Stimulated activated CD4-positive, alpha-beta T cell treated with anti-CD3 and anti-CD28 coated beads, Interleukin-4, amount 100 ng/mL, for 24 hours (primary cell): ENCODE measurements at places on chromosomes 4 and X.

DNA sequence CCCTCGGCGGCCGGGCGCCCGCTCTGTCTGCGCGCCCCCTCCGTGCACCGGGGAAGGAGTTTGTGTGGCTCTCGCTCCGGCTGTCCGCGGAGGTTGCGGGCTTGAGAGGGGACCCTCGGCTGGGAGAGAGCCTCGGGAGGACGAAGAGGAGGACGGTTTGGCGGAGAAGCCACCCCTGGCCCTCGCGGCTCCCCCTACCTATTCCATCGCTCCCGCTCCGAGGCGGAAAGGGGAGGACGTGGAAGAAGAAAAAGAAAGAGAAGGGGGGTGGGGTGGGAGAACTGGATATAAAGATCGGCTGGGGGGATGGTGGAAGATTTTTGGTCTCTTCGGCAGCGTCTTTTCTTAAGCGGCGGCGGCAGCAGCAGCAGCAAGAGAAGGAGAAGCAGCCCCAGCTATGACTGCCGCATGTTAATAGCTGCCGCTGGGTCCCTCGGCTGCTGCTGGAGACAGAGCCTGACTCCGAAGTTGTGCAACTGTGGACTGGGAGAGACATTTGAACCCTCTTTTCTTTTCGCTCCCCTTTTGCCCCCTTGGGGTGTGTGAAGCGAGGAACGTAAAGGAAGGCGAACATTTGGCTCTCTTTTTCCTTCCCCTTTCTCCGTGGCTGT, 895 bp downstream of the ADGRL3 start:
- DNase-seq: no peak

- DNase-seq: no peak
Observed at GRCh38 chr4:40870150-40870549, 120.4 kb downstream of the NSUN7 start.

DNA sequence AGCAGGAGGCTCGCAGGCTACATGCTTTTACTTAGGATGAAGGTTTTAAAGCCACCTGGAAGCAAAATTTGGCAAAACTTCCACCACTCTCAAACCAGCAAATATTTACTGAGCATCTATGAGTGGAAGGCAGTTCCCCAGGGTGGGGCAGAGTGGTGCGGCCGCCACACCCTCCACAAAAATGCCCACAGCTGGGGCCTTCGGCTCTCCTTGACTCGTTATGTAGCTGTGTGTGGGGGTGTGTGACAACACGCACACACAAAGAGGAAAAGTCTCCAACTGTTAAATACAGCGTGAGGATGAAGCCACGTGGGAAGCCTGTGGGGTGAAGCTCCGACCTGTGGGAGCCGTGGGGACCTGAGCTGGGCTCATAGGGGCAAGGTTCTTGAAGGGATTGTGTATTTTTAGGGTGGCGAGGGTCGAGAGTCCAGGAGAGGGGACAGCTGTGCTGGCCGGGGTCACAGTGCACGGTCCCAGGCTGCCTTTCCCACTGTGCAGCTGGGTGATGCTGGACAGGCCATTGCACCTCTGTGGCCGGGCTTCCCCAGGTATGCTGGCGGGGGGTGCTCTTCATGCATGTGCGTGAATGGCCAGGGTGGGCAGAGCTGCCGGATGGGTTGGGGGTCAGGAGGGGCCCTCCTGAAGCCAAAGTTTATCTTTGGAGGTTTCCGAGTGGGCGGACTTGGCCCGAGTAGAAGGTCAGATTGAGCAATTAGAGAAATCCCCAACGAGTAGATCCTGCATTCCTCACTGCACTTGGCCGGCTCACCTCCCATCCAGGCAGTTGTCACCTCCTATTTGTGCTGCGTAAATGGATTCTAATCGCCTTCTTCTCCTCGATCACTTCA, 25.4 kb downstream of the SORCS2 start:
- DNase-seq: no peak

DNA sequence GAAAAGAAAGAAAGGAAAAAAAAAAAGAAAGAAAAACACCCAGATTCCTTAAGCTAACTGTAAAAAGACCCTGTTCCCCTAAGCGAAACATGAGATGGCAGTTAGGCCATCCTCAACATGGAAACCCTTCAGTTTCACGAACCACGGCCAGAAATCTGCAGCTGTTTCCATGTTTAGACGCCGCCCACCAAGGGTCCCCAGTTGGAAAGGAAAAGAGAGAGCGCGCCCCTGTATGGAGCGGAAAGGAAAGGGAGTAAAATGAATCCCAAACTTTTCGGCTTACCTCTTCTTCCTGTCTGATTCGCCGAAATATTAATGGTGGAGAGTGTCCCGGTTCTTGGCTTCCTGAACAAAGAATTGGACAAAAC, 38.3 kb downstream of the MGARP start:
- DNase-seq: no peak

DNA sequence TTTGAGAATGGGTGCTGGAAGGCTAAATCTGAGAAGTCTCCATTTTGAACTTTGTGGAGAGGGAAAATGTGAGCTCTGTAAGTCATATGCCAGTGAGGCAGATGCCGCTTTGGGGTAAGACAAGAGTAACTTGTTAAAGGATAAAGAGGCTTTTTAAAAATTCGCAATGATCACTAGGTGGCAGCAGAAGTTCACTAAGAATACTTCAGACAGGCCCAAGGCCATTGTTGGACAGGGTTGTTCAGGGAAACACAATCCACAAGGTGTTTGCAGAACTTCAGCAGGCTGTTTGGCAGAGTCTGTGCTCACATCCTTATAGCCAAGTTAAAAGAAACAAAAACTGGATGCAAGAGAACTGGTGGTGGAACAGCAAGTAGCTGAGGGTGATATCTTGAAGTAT, 13.7 kb upstream of the PIGA start:
- DNase-seq: peak; percentile 6

GRCh38 chrX:123809854-123810375, 49.9 kb upstream of the XIAP start:
- DNase-seq: no peak

DNA sequence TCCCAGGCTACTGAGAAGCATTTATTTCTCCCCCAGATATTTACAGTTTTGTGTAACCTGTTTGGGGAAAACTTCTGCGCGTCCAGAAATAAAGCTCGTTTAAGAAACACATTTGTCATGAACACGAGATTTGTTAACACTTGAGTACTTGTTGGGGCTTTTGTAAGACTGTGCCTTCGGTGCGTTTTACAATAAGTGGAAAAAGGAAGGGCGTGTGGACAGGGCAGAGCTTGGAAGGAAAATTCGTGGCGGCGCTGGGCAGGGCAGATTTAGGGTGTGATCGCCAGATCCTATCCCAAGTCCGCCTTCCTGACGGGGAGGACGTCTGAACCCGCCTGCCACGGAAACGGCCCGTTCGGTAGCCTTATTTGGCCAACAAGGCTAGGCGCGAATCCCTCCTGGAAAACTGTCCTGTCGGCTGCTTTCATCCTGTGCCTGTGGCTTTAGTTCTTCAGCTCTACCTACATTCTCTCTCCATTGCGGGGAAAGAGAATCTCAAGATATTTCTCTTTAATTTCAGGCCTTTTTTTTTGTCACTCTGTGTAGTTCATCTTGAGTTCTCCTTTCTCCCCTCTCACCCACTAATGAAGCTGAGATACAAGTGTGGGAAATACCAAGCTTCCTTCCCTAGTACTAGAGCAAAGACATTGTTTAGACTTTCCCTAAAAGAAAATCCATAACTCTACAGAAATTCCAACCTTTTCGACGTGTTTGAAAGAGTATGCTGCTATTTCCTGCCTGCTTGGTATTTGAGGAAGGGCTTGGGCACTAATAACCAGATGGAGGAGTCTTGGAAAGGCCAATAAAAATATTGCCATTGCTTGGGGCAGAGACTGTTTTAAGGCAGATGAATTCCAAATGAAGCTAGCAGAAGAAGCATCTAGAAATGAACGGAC, 982 bp downstream of the PDLIM5 start:
- DNase-seq: peak; percentile 17

- no peak for DNase-seq
Observed at GRCh38 chr4:147518086-147518485, 37.2 kb downstream of the EDNRA start.

- DNase-seq: no peak
Observed at GRCh38 chr4:119099227-119099810, 36.3 kb upstream of the MYOZ2 start.

DNA sequence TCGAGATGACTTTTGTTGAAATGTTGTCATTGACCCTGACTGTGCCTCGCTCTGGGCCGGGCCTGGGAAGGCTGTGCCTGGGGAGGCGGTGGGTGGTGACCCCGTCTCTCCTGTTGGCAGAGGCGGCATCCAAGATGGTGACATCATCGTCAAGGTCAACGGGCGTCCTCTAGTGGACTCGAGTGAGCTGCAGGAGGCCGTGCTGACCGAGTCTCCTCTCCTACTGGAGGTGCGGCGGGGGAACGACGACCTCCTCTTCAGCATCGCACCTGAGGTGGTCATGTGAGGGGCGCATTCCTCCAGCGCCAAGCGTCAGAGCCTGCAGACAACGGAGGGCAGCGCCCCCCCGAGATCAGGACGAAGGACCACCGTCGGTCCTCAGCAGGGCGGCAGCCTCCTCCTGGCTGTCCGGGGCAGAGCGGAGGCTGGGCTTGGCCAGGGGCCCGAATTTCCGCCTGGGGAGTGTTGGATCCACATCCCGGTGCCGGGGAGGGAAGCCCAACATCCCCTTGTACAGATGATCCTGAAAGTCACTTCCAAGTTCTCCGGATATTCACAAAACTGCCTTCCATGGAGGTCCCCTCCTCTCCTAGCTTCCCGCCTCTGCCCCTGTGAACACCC, 36.4 kb downstream of the HTRA3 start:
- DNase-seq: no peak

GRCh38 chr4:3689006-3689405, 77.2 kb upstream of the ADRA2C start:
- DNase-seq: no peak

GRCh38 chrX:6813836-6814370, 279.0 kb upstream of the VCX3A start:
- DNase-seq: no peak

- DNase-seq: no peak
Observed at GRCh38 chr4:69894186-69894585, 34.2 kb upstream of the SULT1E1 start.

DNA sequence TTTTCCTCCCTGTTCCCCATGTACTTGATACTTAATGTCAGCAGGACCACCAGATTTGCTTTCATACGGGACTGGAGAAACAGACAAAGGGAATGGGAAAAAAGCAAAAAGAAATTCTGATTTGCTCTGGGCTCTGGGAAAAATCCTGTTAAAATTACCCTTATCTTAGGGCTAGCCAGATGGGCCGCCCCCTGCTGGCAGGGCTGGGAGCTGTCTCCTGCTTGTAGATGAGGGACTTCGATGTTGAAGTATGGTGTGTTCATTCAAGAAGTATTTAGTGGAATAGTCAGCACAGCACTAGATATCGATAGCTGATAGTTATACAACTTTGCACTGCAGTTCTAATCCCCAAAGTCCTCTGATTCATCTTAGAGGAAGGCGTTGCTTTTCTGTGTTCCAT, 45.8 kb downstream of the BCORL1 start:
- peak; percentile 51 for DNase-seq

GRCh38 chrX:130071611-130072344, 38.5 kb downstream of the ELF4 start:
- no peak for DNase-seq

GRCh38 chr4:37623940-37624339, 62.2 kb downstream of the RELL1 start:
- no peak for DNase-seq

- DNase-seq: no peak
Observed at GRCh38 chr4:117893207-117893606, 141.1 kb upstream of the NDST3 start.

- no peak for DNase-seq
Observed at GRCh38 chr4:123812066-123812390, 415.4 kb downstream of the SPRY1 start.

DNA sequence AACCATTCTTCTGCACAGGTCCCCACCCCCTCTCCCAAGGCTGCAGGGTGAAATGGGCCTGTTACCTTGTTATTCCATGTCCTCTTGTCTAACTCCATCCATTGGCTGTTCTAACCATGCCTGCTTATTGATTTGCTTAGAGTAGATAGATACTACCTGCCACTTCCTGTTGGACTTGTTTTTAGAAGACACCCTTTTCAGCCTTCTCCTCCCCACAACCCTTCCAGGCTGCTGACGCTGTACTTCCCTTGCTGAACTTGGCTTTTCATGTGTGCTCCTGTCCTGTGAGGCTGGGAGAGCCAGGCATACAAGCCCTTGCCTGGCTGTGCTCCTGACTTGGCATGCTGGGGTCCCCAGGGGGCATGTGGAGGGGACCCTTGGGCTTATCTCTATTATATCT, 81.9 kb downstream of the AASDH start:
- no peak for DNase-seq

DNA sequence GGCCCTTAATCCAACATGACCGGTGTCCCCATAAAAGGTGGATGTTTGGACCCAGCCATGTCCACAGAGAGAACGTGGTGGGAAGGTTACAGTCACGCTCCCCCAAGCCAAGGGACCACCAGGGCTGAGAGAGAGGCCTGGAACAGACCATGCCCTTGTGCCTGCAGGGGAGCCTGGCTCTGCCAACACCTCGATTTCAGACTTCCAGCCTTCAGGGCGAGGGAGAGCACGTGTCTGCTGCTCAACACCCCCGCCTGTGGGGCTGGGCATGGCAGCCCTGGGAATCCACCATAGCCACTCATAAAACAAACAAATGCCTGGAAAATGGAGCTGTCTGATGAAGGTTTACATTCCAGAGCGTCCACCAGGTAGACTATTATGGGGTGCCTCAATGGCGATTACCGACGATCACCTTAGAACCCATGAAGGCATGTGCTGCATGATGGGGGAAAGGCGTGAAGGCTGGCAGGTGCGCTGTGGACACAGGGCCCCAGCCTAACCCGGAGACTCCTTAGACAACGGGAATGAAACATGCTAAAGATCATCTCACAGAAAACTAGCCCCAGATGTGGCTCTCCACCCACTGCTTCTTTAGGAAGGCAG, 42.3 kb upstream of the HMX1 start:
- DNase-seq: peak; percentile 1

GRCh38 chr4:186761393-186761792, 37.7 kb upstream of the FAT1 start:
- no peak for DNase-seq

GRCh38 chr4:974668-975067, 1.3 kb upstream of the DGKQ start:
- no peak for DNase-seq

DNA sequence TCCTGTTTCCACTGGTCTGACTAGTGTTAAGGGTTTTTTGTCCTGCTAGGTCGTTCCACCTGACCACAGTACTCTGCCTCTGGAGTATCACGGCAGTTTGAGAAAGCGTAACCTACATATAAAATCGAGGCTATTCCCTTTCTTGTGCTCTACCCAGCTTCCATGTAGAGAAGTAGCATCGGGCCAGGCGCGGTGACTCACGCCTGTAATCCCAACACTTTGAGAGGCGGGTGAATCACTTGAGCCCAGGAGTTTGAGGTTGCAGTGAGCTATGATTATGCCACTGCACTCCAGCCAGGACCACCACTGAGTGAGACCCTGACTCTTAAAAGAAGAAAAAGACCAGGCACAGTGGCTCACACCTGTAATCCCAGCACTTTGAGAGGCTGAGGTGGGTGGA, 7.5 kb downstream of the PPEF1 start:
- DNase-seq: no peak

GRCh38 chrX:78997870-78998558, 52.8 kb downstream of the P2RY10 start:
- peak; percentile 15 for DNase-seq

- no peak for DNase-seq
Observed at GRCh38 chr4:85717351-85717750, 242.4 kb downstream of the ARHGAP24 start.
